ENCODE measurements at places on chromosomes 6 and 20. TPM values are rescaled to one million over a fixed set of nuclear protein-coding genes. Genes with fewer than 3 reads are reported as not detected.

The CFAP206 gene
- total RNA-seq: 1.8 TPM

The SLCO4A1 gene
- 0.72 TPM for total RNA-seq

The SIRPB1 gene
- 0.18 TPM for total RNA-seq

The OXT gene
- total RNA-seq: not detected

The GPR63 gene
- not detected for total RNA-seq

The CDC5L gene
- 15.3 TPM for total RNA-seq

The LTB gene
- total RNA-seq: 241 TPM

The CST3 gene
- total RNA-seq: not detected

The EPHA7 gene
- total RNA-seq: not detected

The C20orf204 gene
- 1.8 TPM for total RNA-seq

The MUC21 gene
- not detected for total RNA-seq

The PRICKLE4 gene
- total RNA-seq: 2.8 TPM

The HRH3 gene
- total RNA-seq: not detected

The HLA-DQA2 gene
- total RNA-seq: 66.5 TPM

The DUSP22 gene
- total RNA-seq: 15.7 TPM

The ARMH2 gene
- not detected for total RNA-seq

The NKX2-4 gene
- total RNA-seq: not detected

The GRIK2 gene
- total RNA-seq: 0.07 TPM

The PRSS35 gene
- not detected for total RNA-seq
